ENCODE measurements at places on chromosomes 6 and 20.

DNA sequence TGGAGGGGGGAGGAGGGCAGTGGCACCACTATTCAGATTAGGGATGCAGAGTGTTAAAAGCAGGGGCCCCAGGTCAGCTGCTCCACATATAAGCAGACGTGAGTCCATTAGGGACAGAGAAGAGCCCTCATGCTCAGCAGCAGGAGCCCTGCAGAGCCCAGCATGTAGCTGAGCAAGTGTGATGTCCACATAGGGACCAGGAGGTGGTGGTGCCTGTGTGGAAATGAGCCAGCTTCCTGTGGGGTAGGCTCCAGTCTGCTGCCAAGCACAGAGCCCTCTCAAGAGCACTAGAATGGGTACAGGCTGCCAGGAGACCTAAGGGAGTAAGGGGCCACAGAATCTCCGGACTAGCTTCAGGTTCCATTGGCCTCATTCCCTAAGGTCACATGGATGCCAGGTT, 57.9 kb upstream of the MLN start:
- DNase-seq = no peak

DNA sequence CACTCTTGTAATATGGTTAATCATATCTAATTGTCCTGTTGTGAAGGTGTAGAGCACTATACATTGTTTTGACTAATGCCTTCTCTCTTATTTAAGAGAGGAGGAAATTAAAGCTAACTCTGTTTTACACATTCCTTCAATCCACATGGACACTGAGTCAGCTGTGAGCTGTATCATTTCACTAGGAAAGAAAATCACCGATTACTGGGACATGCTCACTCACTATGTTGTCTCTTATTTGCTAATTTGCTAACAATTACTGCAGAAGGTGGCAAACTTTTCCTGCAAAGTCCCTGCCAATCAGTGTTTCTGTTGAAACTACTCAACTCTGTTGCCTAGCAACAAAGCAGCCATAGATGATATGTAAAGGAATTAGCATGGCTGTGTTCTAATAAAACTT, 98.2 kb downstream of the BCAS1 start:
- DNase-seq = no peak

GRCh38 chr6:98924647-98925046, 23.1 kb downstream of the FBXL4 start:
- DNase-seq = no peak

DNA sequence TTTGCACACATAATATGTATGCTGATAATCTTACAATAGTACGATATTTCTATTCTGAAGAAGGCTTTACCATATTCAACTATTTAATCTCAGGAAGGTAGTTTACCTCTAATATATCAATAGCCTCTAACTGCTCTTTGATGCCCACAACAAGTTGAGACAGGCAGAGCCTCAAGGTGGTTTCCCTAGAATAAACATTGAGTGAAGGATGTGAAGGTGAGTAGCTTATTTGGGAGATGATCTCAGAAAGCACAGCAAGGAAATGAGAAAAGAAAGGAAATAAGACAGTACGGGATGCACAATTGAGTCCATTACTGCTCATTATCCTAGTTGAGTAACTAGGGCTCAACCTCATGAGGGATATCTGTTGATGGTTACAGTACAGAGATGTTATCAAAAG, 638.4 kb downstream of the MAFB start:
- DNase-seq = no peak

- DNase-seq = no peak
Measured at GRCh38 chr20:57060407-57061050, 205.9 kb downstream of the BMP7 start.

- no peak for DNase-seq
Measured at GRCh38 chr20:48818481-48818987, 9.3 kb downstream of the PREX1 start.

GRCh38 chr20:51271931-51272330, 249.0 kb upstream of the KCNG1 start:
- no peak for DNase-seq

DNA sequence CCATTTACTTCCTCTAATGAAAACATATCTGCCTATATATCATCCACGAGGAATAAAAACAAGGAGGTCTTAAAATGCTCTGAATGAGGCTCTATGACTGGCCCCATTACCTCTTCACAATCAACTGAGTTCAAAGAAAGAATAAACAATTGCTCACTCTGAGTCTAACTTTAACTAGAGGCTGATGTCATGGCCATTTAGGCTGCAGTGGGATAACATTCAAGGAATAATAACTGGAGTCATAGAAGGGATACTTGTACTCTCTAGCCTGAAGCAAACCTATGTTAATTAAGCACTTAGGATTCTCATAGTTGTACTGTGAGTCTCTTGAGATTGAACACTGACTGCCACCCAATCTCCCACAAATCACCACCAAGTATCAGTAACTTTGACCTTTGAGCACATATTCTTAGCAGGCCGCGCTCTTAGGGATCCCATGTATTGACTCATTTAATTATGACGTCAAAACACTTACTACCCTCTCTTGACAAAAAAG, 70.2 kb downstream of the PERP start:
- no peak for DNase-seq

- DNase-seq = no peak
Measured at GRCh38 chr6:97399208-97399607, 116.2 kb upstream of the MMS22L start.

DNA sequence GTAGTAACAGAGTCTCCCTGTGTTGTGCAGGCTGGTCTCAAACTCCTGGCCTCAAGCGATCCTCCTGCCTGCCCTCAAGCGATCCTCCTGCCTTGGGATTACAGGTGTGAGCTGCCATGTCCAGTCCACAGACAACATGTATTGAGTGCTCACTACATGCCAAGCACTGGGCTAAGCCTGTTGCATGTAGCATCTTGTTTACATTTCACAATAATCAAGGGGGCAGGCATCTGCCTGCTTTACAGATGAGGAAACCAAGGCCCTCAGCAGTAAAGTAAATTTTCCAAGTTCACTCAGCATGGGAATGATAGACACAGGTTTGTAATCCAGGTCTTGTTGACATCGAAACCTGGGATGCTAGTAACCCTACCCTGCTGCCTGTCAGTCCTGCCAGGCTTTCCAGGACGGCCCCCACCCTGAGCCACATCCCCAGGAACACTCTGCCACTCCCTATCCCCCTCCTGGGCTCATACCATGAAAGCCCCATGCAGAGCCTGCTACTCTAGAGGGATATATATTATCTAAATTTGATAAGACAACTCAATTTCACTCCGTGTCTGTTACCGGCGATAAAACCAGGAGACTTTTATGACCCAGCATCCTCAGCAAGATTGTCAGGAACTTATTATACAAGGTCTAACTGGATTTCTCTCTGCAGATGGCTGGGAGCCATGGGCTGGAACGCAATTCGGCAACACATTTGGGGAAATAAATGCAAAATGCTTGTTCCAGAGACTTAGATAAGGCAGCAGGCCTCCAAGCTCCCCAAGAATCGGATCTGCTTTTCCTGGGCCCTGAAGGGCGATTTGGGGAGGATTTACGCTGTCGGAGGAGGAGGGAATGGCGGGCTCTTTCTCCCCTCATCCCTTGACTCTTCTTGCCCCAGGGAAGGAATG, 30.4 kb downstream of the CD40 start:
- no peak for DNase-seq

GRCh38 chr20:56940466-56940865, 311.4 kb downstream of the TFAP2C start:
- DNase-seq = no peak

DNA sequence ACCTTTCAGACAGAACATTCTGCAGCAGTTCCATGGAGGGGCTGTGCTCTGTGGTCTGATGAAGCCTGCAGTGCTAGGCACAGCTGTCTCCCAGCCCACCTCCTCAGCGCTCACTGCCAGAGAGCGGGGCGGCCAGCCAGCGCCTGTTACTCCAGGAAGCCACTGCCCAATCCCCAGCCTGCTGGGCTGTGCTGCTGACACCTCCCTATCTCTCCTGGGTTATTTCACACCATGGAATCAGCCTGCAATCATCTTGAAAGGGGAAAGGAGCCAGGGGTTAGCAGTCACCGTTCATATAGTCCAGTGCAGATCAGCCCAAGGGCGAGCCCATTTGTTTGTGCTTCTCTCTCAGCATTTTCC, 46.3 kb upstream of the NHSL1 start:
- DNase-seq = no peak

DNA sequence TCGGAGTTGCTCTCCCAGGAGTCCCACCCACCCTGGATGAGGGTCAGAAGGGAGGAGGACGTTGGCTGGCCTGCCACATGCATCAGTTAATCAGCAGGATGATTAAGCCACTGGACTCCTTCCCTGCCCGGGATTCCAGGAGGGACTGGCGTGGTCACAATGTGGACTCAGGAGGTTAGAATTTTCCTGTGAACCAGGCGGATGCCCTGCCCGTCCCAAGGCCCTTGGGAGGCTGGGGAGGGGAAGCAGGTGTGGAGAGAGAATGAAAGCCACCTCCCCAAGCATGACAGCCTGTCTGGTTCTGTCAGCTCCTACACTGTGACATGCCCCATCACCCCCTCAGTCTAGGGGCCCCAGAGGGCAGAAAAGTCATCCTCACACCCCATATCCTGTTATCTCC, 11.6 kb upstream of the ITPR3 start:
- no peak for DNase-seq

GRCh38 chr6:145626857-145627256, 108.5 kb downstream of the EPM2A start:
- DNase-seq = no peak

DNA sequence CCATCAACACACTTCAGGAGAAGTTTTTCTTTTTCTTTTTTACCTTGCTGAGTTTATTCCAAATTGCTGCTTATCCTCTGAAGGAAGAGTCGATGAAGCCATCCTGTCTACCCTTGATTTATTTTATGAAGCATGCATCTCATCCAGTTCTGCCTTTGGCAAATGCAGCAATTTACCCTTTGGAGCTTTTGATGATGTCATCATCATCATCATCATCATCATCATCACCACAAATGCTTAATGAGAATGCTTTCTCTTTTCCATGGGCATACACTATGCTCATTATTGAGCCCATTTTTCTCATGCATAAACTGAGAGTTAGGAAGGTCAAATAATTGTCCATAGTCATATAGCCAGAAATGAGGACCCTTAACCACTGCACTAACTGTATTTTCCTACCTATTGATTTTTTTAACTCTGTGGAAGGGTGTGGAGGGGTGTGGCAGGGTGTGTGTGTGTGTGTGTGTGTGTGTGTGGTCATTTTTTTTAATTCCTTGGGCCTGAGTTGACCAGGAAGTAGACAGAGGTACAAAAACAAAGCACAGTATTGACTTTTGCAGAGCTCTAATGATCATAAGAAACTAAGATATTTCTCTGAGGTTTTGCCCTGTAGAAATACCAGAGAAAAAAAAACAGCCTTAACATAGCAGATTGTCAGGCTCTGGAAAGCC, 82.8 kb downstream of the COL9A1 start:
- DNase-seq = no peak

- DNase-seq = no peak
Measured at GRCh38 chr20:20553541-20553940, 158.9 kb downstream of the RALGAPA2 start.

- no peak for DNase-seq
Measured at GRCh38 chr6:68559070-68559469, 76.0 kb upstream of the ADGRB3 start.

- no peak for DNase-seq
Measured at GRCh38 chr6:79077715-79078074, 359 bp downstream of the PHIP start.

GRCh38 chr6:48151142-48151541, 40.1 kb upstream of the PTCHD4 start:
- no peak for DNase-seq

DNA sequence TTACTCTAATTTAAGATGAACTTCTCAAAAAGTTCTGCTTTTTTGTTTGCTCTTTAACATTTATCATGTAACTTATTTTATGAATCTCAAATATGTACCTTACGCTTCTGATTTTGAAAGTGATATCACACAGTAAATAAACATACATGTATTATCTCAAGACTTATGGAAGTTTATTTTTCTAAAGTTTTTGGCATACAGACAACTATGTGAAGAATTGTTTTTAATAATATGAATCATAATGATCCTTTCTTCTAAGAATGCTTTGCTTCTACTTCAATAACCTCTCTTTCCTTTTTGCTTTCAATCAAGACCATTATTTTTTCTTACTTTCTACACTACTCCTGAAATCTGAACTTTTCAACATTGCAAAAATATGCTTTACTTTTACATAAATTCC, 816.4 kb downstream of the EYS start:
- DNase-seq = no peak

- DNase-seq = no peak
Measured at GRCh38 chr6:25660512-25660911, 8.5 kb downstream of the SCGN start.

DNA sequence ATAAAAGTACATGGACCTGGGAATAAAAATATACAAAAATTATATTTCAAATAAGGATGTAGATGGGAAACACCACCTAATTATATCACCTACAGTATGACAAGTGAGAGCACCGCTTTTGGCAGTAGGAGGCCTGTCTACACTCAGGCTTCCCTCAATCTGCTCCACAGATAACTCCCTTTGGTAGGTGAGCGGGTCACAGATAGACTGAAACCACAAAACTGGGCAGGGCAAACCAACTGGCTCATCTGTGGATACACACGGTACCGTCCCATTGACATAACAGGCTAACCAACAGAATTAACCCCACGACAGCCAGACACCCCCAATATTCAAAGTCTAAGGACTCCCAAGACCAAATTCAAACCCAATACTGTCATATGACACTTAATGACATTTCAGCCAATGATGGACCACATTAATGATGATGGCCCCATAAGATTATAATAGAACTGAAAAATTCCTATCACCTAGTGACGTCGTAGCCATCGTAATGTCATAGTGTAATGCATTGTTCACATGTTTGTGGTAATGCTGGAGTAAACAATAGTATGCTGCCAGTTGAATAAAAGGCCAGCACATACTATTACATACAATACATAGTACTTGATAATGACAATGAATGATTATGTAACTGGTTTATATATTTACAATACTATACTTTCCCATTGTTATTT, 109.7 kb downstream of the MBOAT1 start:
- no peak for DNase-seq

DNA sequence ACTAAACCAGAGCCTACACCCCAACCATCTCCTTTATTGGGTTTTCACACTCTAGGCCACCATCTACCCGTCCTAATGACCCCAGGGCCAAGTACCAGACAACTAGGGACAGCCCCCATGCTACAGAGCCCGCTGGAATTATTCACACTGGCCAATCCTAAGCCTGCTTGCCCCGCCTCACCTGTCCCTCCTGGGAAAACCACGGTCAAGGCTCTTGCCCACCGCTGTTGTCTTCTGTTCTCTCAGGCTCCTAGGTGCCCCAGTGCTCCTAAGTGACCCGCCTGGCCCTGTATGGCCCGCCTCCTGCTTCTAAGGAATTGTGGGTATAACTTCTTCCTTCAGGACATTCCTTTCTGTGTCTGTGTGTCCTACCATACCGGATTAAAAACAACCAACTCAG, 453.4 kb downstream of the CD83 start:
- no peak for DNase-seq
